Activated CD8-positive, alpha-beta memory T cell treated with anti-CD3 and anti-CD28 coated beads for 24 hours (primary cell): ENCODE measurements at places on chromosomes 16 and 17.

DNA sequence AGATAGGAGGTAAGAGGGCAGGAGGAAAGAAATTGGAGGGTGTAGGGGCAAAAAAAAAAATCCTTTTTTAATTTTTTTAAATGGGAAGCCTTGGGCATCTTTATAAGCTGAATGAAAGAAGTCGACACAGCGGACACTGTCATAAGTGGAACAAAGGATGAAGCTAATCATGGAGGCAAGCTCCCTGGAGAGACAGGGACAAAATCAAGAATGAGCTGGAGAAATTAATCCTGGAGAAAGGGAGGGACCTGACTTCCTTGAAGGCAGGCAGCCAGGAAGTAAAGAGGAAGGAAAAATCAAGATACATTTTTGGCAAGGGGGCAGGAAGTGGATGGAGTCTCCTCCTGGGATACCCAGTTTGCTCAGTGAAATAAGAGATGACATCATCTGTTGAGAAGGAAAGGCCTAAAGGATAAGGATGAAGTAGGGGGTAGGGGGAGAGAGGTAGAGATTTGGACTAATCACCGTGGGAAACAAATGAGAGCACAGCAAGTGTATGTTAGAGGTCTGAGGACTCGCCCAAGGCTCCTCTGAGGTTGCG, 179.3 kb downstream of the SLC39A11 start:
- no peak for DNase-seq

DNA sequence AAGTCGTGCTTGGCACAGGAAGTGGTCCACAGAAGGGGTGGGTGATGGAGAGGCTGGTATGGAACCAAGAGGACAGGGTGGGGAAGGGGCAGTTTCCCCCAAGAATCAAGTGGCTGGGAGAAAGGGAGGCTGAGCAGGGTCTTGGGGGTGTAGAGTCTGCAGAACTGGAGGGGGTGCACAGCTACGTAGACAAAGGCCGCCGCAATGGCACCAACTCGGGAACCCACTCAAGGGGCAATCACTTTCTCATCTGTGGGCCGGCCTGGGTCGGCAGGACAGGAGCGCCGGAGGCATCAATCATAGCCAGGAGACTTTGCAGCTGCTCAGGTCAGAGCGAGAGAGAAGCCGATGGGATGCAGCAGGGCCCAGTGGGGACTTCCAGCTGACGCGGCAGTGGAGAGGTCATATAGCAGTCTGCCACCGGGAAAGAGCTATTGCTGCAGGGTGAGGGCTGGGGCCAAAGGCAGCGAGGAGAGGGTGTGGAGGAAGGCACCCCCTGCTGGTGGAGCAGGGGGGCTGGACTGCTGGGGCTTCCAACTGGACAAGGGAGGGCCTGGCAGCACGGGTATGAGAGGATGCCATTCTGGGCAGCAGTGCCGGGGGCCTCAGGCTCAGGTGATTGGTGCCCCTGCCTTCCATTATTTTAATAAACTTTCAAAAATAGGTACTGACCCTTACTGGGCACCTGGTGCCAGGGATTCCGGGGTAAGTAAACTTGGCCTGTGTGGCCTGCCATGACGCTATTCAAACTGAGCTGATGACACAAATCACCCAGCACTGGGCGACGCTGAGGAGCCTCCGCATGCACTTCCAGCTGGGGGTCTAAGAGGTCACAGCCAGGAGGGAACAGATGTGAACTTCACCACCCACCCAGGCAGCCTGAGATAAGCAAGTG, 52.5 kb upstream of the MTSS2 start:
- peak; percentile 69 for DNase-seq

DNA sequence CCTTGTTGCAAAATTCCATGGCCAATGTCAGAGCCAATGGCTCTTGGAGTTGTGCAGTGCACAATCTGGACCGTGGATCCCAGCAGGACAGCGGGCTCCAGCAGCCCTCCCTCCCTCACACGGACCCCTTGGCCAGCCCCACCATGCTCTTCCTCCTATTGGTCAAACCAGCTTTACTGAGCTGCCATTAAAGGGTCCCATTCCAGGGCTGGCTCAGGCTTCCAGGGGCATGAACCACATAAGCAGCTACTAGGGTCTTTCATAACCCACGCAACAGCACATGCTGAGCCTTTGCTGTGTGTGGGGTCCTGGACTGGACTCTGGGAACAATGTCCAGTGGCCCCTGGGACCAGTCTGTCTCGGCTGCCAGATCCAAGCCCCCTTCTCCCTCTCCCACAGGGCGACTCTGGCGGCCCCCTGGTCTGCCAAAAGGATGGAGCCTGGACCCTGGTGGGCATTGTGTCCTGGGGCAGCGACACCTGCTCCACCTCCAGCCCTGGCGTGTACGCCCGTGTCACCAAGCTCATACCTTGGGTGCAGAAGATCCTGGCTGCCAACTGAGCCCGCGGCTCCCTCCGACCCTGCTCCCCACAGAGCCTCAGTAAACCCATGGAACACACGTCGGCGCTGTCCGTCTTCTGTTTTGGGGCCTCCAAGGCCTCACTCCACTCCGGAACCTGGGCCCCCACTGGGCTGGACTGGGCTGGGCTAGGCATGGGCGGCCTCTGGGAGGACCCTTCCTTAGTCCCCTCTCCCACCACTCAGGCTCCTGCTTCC, 5.7 kb downstream of the CTRB1 start:
- no peak for DNase-seq

DNA sequence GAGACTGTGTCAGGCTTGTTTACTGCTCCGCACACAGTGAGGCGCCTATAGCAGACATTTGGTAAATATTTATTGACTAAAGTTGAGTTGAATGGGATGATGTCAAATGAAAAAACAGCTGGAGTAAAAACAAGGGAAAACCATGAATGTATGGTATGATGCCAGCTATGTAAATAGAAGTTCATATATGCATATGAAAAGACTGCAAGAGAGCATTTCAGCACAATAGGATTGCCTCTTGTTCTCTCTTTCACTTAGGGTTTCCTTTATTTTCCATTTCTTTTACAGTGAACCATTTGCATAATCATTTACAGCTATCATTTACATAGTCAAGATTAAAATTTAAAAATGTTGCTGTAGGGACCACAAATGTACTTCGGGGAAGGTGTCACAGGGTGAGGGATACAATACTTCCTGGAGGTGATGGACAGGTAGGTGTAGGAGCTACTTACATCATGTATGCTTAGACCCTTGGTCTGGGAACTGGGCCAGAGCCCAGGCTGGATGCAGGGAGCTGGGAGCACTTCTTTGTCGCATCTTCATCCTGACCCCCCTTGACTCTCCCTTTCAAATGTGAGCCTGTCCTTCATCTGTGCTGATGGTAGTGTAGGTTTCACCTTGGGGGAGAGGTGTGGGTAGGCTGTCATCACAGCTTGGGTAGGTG, 113.3 kb downstream of the UTP18 start:
- no peak for DNase-seq

DNA sequence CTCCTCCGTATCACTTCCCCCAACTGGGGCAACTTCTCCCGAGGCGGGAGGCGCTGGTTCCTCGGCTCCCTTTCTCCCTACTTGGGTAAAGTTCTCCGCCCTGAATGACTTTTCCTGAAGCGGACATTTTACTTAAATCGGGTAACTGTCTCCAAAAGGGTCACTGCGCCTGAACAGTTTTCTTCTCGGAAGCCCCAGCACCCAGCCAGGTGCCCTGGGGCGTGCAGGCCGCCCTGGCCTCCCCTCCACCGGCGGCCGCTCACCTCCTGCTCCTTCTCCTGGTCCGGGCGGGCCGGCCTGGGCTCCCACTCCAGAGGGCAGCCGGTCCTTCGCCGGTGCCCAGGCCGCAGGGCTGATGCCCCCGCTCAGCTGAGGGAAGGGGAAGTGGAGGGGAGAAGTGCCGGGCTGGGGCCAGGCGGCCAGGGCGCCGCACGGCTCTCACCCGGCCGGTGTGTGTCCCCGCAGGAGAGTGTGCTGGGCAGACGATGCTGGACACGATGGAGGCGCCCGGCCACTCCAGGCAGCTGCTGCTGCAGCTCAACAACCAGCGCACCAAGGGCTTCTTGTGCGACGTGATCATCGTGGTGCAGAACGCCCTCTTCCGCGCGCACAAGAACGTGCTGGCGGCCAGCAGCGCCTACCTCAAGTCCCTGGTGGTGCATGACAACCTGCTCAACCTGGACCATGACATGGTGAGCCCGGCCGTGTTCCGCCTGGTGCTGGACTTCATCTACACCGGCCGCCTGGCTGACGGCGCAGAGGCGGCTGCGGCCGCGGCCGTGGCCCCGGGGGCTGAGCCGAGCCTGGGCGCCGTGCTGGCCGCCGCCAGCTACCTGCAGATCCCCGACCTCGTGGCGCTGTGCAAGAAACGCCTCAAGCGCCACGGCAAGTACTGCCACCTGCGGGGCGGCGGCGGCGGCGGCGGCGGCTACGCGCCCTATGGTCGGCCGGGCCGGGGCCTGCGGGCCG, 1.6 kb downstream of the HIC1 start:
- peak; percentile 82 for DNase-seq

DNA sequence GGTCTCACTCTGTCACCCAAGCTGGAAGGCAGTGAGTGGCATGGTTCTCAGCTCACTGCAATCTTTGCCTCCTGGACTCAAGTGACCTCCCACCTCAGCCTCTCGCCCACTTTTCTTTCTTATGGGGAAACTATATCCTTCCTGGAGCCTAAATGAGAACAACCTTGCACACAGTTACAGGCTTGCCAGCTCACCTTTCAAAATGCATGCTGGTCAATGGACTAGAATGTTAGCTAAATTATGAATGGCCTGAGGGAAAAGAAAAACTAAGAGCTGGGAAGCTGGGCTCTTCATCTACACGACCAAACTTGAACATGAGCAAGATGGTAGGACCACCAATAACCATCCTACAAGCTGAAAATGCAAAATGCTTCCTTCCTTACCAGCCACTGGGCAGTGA, 10.6 kb upstream of the LHX1 start:
- DNase-seq = no peak

DNA sequence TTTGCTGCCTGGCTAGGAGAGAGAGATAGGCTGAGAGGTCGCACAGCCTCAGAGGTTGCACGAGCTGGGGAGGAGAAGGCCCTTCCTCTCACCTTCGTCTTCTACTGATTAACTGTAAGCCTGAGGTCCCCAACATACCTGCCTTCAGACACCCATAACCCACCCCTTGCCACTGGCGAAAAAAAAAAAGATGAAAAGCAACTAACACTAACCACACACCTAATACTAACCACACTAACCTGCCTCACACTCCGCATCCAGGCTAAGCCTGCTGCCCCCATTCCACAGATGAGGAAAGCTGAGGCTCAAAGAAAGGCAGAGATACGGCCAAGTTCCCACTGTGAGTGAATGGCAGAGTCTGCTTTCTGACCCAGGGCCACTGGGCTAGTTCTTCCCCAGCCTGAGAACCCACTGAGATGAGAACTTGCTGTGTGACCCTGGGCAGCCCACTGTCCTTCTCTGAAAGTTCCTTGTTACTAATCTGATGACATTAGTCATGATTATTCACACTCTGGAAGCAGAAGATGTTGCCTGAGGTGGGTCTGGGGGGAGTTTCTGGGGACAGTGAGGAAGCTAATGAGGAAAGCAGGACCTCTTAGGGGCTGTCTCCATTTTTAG, 4.6 kb downstream of the IL21R start:
- no peak for DNase-seq

- no peak for DNase-seq
These were observed 981 bp upstream of the DUXB start for GRCh38 chr16:75702242-75702641.

GRCh38 chr16:67977469-67978227, 2.7 kb downstream of the DPEP3 start:
- DNase-seq = no peak

DNA sequence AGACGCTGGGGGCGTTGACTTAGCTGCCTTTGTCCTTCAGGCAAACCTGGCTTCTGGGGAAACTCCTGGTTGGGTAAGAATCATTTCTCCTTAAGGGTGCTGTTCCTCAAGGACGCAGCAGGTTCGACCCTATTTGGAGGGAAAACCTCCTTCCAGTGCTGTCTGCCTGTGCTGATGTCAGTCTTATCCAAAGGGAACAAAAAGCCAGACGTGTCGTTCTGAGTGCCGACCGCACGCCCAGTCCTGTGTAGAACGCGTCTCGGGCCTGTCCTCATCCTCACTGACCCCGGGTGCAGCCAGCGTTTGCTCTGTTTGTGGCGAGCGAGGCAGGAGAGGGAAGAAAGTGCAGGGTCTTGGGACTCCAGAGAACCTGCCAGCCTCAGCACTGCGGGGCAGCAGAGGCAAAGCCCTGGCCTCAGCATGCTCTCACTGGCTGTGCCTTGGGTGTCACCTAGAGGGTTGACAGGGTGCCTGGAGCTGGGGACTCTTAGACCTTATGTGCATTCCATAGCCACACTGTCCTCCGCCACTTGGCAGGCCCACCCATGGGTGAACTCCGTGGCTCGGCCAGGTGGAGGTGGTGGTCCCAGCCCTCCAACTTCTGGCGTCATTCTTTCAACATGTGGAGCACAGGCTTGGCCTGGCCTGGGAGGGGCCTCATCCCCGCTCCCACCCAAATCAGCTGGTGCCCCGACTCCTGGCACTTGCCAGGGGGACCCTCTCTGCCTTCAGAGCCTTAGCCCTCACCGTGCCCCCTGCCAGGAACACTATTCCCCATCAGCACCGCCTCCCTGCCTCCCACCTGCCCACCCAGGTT, 6.0 kb downstream of the SNN start:
- DNase-seq = no peak

GRCh38 chr16:81602792-81603191, 158.2 kb downstream of the CMIP start:
- no peak for DNase-seq

DNA sequence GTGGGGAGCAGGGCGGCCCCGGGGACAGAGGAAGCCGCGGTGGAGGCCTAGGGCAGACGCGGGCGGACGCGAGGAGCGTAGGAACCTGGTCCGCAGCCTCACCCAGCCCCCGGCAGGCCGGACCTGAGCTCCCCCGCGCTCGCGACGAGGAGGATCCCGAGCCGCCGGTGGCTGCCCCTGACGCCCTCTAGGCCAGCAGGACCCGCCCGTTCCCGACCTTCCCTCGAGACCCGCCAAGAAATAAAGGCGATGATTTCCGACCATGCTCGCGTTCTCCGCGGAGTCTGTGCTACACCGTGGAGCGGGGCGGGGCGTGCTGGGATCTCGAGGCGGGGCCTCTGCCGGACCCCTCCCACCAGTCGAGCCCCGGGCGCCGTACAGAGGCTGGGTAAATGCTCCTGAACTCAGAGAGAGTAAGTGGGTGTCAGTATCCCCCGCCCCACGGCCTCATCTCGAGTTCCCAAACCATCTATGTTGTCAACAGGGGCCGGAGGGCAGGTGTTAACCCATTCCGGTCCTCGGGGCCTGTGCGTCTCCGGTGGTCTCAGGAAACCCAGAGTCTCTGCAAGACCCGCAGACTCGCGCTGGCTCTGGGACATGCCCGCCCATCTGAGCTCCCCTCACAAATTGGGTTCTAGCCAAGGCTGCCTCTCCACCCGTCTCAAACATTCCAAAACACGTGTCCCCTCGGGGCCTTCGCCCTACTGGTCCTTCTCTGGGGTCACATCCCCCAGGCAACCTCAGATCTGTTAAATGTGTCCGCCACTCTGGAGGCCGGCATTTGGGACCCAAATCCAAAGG, 13.7 kb downstream of the SYCE1L start:
- DNase-seq = peak; percentile 88

GRCh38 chr17:40058186-40058784, 4.1 kb upstream of the MED24 start:
- no peak for DNase-seq

GRCh38 chr17:48002266-48002915, 31.5 kb downstream of the CDK5RAP3 start:
- no peak for DNase-seq
